GM04504 (cell line): ENCODE measurements at places on chromosomes 13 and 19.

DNA sequence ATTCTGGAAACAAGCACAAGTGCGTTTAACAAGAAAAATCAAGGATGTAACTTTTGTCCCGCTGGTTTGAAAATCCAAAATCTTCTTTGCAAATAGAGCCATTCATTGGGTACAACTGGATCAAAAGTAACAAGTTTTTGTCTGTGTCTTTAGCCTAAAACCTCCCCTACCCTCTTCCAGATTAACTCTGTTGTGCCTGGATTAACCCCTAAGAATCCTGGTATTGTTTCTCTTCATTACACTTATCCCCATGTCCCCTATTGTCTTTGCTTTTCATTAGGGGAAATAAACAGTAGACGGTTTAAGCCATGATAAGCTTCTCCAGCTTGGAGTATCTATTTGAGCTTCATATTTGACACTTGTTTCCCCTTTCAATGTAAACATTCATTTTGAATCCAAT, 242.1 kb upstream of the ARGLU1 start:
- DNase-seq, result no peak

DNA sequence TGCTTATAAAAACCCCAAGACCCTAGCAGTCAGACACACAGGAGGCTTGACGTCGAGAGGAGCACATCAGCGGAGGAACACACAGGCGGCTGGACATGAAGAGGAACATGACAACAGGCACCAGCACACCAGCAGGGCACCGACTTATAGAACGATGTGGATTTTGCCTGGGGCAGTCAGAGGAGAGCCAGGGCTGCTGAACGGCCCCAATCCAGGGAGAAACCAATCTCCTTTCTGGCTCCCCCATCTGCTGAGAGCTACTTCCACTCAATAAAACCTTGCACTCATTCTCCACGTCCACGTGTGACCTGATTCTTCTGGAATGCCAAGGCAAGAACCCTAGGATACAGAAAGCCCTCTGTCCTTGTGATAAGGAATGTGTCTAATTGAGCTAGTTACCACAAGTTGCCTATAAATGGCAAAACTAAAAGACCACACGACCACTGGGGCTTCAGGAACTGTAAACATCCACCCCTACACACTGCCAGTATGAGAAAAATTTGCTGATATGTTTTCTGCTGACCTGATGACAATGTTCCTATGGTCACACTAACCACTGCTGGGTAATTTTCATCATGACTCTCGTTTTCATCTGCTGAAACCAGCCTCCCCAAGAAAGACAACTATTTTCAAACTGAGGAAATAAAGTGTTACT, 35.8 kb upstream of the CEACAM21 start:
- no peak for DNase-seq

GRCh38 chr13:93372856-93373255, 146.2 kb downstream of the GPC6 start:
- DNase-seq, result no peak

DNA sequence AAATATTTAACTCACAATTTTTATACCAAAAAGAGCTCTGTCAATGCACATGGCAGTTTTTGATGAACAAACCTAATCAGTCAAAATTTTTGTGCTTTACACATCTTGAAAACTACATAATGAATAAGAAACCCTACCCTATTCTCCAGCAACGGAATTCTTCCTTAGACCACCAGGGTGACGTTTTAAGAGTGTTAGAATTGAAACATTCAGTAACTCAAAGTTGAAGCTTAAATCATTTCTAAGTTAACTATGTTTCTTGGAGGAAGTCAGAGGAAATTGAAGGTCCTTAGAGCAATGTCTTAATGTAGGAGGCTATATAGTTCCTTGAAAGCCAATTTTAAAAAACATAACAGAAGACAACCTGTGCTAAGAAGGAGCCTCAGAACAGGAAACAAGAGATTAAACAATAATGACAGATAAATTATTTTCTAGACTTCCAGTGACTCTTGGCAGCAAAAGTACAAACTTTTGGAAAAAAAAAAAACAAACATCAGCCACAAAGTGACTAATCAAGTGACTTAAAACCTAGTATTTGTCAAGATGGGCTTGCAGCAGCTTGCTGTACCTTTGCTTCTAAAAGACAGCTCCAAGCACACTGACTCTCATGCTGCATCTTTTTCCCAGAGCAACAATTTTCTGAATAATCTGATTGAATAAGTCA, 6.2 kb downstream of the SPRY2 start:
- no peak for DNase-seq

GRCh38 chr19:4593409-4593851, 33.9 kb upstream of the SEMA6B start:
- DNase-seq, result peak; percentile 38

- DNase-seq, result no peak
Observed at GRCh38 chr19:33660410-33661124, 38.8 kb downstream of the CHST8 start.

DNA sequence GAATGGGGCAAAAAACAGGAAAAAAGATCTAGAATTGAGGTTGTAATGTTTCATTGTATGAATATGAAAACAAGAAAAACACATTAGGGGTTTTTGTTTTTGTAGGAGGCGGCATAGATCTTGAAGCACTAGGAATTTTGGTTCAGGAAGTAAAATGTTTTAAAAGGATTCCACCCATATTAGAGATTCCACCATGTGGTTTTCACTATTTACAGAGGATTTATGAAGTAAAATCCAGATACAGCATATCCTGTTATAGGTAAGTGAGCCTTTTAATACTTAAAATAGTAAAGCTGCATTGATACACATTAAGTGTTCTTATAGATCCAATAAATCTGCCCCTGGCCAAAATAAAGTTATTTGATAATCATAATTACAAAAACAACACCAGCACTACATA, 61.4 kb downstream of the MICU2 start:
- DNase-seq, result no peak

DNA sequence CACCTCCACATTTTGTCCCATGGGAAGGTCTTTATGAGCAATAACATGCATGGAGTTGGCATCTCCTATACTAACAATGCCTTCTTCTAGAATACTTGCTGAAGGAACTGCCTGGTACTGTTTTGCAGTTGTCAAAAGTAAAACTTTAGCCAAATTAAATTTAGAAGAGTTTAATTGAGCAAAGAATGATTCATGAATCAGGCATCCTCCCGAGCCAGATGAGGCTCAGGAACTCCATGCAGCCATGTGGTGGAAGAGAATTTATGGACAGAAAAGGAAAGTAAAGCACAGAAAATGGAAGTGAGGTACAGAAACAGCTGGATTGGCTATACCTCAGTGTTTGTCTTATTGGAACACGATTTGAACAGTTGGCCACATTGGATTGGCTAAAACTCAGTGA, 1081.9 kb downstream of the SLITRK1 start:
- DNase-seq, result no peak

DNA sequence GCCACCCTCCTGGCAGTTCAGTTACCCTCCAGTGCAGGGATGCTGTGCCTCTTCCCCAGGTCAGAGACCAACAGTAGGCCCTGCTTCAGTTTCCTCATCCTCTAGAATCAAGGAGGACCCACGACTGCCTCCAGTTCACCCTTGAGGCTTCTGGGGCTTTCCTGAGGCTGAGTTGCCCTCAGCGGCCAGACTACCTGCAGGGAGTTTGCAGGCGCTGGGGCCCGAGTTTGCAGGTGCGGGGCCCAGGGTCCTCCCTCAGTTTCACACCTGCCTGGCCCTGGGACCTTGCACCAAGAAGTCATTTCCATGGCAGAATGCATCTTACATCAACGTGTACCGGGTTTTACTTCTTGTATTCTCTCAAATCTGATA, 38.9 kb upstream of the C19orf12 start:
- DNase-seq, result no peak

DNA sequence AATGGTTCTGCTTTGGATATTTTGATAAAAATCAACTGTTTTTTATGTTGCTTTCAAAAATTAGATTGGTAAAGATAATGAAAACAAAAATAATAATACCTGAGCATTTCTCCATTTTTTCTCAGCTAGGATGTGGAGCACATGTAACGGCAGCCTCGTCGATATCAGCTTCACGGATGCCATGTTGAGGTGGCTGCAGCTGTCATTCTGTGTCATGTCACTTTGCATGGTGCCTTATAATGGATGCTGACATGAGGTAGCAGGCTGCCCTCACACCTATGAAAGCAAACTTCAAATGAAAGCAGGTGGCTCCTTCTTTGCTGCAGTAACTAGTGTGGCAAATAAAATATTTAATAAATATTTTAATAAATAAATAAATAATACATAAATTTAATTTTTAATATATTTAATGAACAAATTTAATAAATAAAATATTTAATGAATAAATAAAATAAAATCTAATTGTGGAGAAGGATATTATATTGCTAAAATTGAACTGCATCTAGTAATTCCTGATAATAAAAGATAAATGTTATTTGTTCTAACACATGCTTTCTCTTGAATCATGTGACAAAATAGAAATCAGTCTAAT, 955.7 kb upstream of the SLC10A2 start:
- no peak for DNase-seq

- DNase-seq, result no peak
Observed at GRCh38 chr19:49863254-49863934, 4.0 kb downstream of the PNKP start.
